ENCODE measurements at places on chromosomes 3 and 15.

- DNase-seq: no peak
Measured at GRCh38 chr3:62100282-62100989, 272.9 kb downstream of the FEZF2 start.

GRCh38 chr3:140236836-140237501 lies 302.0 kb downstream of the CLSTN2 start:
- no peak for DNase-seq

DNA sequence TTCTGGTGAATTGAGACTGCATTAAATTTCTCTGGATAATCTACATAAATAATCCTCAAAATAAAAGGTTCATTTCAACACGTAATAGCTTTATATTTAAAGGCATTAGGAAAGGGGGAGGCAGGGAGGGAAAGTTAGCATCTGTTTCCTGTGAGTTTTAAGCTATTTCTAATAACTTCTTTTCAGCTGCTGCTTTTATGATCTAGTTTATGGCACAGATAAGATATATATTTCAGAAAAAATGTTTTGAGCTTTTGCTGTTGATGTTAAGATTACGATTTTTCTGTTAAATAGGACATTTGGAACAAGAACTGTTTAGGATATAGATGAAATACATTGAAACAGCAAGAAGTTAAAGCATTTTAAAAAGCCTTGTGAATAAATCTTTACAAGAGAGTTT lies 30.0 kb downstream of the UBE2E1 start:
- no peak for DNase-seq

DNA sequence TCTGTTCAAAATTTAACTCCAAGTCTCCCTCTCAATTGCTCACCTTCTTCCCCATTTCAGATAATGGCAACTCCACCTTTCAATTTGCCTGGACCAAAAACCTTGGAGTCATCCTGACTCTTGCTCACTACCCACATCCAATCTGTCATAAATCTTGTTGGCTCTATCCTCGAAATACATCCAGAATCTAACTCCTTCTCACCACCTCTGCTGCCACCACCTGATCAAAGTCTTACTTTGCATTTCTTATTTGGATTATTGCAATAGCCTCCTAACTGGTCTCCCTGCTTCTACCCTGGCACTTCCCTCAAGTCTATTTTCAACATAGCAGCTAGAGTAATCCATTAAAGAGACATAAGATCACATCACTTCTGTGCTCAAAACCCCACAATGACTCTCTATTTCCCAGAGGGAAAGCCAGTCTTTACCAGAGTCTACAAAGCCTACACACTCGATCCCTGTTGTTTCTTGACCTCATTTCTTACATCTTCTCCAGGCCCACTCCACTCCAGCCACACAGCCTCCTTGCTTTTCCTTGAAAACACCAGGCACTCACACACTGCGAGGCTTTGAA lies 86.6 kb downstream of the GPR156 start:
- DNase-seq: peak; percentile 13

DNA sequence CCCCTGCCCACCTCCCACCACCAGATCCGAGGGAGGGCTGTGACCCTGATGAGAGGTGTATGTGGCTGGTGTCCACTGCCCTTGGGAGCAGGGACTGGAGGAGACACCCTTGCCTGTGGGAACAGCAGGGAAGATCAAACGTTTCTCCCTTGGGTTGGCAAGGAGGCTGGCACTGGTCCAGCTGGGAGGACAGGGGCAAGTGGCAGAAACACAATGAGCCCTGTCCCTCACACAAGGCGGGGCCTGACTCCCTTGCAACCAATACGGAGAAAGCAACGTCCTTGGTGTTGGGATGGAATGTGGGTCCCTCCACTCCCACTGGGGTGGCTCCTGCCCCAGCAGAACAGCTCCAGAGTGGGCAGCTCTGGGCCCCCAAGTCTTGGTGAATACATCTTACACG lies 5.2 kb downstream of the HYAL2 start:
- no peak for DNase-seq

GRCh38 chr3:134978658-134979057 lies 183.6 kb downstream of the EPHB1 start:
- DNase-seq: no peak

DNA sequence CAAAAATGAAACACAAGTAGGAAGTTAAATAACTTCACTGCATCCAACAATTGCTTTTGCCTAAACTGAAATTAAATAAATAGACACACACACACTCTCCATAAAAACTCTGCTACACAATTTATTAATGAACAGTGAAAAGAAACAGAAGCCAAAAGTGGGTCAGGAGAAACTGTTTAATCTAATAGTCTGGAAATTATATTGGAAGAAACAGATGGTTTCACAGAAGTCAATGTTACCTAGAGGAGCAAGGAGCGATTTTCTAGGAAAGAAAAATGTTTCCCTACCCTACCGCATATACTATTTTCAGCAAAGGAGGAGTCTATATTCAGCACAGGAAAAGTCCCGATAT lies 32.0 kb downstream of the RFTN1 start:
- no peak for DNase-seq

GRCh38 chr15:67110361-67110781 lies 45.0 kb downstream of the SMAD3 start:
- DNase-seq: no peak

DNA sequence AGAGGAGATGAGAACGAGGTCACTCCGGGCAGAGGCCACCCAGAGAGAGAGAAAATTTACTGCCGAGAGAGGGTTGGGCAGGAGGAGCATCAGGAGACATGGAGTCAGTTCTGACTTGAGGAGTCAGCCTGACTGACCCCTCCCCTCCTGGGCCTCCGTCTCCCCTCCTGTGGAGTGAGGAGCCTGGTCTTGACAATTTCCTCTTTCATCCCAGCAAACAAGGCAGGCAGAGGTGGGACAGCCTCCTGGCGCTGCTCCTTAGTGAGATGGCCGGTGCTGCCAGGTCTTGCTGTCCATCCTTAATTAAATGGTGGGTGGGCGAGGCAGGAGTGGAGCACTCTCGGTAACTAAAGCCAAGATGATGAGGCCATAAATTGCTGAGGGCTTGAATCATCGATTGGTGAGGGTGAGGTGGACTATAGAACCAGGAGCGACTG lies 60.6 kb downstream of the CYP11A1 start:
- no peak for DNase-seq

DNA sequence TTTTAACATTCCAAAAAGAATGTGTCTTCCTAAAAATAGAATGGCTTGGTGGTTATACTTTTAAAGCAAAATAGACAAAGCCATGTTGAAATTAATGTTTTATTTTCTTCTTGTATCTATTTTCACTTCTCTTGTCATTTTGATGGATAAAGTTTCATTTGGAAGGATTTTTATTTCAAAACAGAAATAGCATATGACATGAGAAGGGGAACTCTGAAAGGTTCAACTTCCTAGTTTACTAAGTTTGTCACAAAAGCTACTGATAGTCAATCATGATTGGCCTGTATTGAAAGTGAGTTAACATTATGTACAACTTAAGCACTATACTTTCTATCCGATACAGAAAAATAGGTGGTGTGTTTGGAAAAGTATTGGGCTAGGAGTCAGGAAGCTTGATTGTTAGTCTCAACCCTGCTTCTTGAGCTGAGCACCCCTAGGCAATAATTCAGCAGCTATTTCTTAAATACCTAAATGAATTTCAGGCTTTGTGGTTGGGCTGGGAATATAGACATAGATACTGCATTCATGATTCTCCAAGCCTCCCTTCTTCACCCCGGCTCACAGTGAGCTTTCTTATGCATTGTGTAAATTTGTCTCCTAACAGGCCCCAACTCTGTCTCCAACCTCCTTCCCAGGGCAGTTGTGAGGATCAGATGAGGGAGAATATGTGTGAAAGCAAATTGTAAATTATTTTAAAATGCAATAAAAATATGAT lies 46.9 kb upstream of the CSPG4 start:
- no peak for DNase-seq

DNA sequence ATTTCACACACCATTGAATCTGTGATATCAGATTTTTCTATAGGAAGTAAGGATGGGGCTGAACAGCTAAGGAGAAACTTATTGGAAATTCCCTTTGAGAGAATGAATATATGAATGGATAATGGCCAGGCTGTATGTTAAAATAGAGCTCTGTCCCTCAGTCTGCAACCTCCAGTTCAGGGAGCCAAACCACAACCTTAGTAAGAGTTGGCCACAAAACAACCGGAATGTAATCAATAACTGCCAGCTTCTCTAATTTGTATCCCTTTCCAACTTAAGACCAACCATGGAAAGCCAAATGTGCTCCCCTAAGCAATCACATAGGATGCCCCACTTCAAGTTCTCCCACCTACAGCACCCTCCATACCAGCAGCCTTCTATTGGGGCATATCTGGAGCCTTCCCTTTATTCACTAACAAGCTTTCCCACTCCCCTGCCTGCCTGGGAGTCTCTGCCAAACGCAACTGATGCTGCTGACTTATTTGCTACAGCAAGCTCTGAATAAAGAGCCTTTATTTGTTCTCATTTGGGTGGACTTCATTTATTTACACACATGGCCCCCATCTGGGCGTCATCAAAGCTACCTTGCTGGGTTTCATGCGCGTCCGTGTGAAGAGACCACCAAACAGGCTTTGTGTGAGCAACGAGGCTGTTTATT lies 75.4 kb upstream of the LARS2 start:
- DNase-seq: no peak

DNA sequence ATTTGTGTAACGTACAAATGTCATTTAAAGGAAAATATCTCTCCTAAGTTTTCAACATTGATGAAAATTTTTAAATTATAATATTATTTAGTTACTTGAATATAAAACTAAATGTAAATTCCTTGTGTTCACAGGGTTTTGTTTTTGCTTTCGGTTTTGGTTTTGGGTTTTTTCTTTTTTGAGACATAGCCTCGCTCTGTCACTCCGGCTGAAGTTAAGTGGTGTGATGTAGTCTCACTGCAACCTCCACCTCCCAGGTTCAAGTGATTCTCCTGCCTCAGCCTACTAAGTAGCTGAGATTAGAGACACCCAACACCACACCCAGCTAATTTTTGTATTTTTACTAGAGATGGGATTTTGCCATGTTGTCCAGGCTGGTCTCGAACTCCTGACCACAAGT lies 79.3 kb upstream of the TCF12 start:
- DNase-seq: no peak

GRCh38 chr15:69679623-69680228 lies 227.1 kb downstream of the RPLP1 start:
- peak; percentile 18 for DNase-seq

- no peak for DNase-seq
Measured at GRCh38 chr3:194083637-194084224, 52.2 kb upstream of the HES1 start.

GRCh38 chr15:63240109-63240508 lies 37.3 kb upstream of the APH1B start:
- DNase-seq: no peak

DNA sequence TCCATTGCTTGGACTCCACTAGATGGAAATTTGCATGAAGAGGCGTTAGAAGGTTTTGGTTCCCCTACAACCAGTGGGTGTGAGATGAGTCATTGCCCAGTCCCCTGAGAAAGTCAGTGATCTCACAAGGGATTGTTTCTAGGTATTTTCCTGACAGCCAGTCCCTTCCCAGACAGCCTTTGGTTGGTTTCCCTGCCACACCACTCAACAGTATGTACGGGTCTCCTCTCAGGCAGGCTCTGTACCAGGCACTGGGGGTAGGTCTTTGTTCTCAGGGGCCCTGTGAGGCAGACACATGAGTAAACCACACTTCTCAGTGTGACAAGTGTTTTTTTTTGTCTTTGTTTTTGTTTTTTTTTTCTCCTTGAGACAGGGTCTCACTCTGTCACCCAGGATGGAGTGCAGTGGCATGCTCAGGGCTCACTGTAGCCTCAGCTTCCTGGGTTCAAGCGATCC lies 4.0 kb downstream of the LAMP3 start:
- peak; percentile 6 for DNase-seq

DNA sequence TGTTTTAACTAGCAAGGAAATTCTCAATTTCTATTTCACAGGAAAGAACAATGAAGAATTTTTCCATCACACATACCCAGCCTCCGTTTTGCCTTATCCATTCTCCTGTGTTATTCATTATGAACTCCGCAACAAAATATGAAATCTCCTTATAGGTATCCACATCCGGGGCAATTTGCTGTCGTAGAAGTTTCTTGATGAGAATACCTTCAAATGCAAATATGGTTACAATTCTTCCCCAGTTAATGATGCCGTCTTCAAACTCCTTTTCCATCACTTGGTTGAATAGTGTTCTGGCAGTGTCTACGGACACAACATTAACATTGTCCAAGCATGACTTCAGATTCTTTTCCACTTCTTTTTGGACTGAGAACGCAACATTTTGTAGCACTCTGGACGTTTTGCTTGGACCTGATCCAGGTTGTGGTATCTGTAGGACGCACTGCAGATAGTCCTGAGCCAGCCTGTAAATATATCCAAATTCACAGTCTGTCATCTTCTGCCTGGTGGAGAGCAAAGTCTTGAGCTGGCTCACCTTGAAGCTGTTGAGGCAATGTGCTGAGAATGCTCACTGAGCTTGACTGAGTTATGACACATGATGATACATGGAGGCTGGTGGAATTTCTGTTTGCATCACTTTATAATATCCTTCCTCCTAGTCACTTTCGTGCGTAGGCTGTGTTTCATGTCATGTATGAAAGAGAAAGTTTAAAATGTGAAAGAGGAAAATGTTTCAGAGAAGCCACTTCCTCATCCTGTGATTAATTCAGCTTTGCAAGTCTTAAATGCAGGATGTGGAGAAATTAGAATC lies at the start of gene BCL2A1:
Gene BCL2A1 (minus strand): TSS at position 573 of the 811 bp plus-strand sequence. CDS start 77 bp downstream, at position 496.
- peak; percentile 76 for DNase-seq

DNA sequence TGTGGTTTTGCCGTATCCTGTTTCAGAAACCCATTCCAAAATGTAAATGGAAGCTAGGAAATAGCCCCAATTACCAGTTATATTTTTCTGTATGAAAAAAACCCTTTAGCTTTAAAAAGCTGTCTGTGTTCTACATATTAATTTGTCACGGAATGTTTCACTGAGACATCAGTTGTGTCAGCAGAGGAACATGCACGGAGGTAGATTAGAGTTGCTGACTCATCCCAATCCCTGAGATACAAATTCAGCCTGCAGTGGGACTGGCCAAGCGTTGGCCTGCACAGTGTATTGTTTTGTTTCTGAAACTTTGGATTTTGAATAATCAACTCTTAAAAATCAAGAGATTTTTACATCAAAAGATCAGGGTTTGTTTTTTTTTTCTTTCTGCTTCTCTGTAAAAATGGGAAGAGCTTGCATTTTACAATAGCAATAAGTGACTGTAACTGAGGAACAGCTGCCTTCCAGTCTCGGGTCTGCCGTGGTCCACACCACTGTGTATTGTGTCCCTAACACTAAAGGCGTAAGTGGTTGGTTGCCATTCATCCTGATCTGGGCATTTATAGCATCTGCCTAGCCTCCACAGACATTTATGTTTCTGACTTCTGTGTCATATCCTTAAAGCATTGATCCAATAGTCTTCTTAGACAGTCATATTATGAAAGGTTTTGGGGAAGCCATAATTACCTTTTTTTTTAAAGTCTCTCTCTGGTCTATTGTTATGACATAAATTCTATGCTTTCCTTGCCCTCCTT lies 218.1 kb downstream of the ADAMTSL3 start:
- DNase-seq: no peak

GRCh38 chr3:126911162-126912026 lies 71.5 kb upstream of the PLXNA1 start:
- DNase-seq: peak; percentile 79

GRCh38 chr3:181075098-181075497 lies 85.6 kb upstream of the DNAJC19 start:
- DNase-seq: no peak
